ENCODE measurements at places on chromosomes 7 and 10.

- DNase-seq: no peak
Measured at GRCh38 chr10:127912607-127913367, 5.9 kb downstream of the PTPRE start.

DNA sequence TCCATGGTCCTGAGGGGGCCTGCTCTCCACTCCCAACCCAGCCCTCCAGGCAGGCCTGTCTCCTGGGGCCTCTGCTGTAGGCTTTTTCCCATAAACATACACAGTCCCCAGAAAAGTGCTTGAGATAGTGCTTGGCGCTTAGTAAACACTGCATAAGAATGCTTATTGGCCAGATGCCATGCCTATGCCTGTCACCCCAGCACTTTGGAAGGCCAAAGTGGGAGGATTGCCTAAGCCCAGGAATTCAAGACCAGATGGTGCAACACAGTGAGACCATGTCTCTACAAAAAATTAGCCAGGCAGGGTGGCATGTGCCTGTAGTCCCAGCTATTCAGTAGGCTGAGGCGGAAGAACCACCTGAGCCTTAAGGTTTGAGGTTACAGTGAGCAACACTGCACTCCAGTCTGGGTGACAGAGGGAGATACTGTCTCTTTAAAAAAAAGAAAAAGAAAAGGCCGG, 24.6 kb upstream of the ASL start:
- no peak for DNase-seq

- DNase-seq: peak; percentile 23
Measured at GRCh38 chr7:50632561-50633413, 67.6 kb upstream of the DDC start.

DNA sequence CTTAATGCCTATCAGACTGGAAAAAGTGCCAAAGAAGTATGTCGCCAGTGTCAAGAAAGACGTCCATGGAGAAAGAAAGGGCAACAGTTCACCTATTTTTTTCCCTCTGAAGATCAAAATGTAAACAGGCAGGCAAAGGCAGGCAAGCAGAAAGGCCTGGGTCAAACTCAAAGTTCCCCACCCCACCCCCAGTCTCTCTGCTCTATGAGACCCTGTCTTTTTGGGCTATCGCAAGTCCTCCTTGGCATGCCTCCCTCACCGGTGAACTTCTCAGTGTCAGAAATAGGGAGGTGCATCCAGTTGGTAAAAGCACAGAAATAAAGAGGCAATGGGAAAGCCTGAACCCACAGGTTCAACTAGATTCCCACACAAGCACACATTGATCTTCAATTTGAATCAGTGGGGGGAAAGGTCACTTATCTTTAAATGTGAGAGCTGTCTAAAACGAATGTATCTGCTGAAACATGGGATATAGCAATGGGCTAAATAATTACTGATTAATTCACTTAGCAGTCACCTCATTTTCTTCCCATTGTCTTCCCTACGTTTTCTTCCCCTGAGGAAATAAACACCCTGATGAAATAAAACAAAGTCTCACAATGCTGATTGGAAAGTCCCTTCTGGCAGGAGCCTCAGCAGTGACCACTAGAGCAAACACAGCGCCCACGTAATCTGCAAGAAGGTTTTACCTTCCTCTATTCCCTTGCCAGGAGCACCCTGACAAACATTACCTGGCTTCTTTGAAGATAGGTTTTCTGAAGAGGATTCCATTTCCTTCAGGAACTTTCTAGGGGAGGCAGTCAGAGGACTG, 31.1 kb downstream of the JAZF1 start:
- no peak for DNase-seq

DNA sequence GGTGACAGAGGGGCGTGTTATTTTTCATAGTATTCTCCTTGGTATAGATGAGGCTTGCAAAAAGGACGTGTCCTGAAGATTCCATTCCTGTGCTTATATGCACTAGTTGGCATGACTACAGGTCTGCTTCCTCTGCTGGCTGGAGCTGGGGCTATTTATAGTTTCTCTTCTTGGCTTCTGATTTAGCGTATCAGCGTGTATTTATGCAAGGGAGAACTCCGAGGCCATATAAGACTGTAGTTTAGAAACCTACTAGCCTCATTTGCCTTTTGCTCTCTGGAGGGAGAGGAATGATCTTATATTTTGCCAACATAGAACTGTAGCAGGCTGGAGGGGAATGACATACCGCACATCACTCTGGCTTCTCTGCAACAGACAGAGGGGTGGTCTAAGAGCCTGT, 39.7 kb downstream of the CACNB2 start:
- DNase-seq: no peak
